H4 (cell line): ENCODE measurements at places on chromosomes 12 and 14.

GRCh38 chr12:95116341-95116740, 42.9 kb upstream of the NR2C1 start:
- DNase-seq, result no peak

GRCh38 chr12:116055895-116056607, 221.4 kb downstream of the MED13L start:
- no peak for DNase-seq

DNA sequence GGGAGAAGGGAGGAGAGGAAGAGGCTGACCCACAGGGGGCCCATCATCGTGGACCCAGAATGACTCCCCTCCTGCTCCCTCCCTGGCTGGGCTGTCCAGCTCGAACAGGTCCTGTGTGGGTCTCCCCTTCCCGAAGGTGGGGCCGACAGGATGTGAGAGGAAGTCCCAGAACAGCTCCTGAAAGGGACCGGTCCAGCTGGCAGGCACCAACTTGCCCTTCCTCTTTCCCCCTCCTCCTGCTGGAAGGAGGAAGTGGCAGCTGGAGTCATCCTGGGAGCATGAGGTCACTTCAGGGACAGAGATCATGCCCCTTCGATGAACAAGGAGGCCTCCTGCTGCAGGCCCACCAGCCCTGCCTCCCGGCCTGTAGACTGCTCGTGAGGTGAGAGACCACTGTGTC, 35.0 kb upstream of the BEGAIN start:
- DNase-seq, result no peak

DNA sequence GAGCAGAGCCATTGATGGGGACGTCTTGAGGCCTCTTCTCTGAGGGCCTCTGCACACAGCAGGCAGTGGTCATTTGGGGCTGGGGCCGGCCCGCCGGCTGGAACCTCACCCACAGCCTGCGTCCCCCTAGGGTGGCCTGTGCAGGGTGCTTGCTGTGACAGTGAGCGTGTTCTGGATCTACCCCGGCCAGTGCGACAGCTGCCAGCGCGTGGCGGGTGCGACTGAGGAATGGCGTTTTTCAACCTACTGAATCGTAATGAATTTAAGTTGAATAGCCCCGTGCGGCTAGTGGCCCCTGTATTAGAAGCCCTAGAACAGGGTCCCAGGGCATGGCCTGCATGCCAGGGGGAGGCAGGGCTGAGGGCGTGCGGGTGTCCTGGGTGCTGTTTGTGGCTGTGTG, 13.8 kb downstream of the RFLNA start:
- DNase-seq, result no peak

DNA sequence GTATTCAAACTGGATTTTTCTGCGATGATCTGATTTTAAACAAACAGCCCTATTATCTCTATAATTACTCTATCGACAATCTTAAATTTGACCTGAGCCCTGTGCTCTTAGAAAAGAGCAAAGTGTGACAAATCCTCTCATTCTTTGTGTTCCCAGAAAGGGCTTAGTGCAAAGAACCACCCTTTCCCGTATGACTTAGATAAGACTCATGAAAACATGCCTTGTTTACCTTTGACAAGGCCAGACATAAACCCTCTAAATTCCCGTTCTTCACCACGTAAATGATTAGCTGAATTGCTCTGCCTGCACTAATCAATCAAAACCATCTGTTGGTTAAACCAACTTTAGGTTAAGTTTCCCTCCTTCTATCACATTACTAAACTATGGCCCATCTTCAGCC, 285.7 kb upstream of the SEL1L start:
- no peak for DNase-seq

DNA sequence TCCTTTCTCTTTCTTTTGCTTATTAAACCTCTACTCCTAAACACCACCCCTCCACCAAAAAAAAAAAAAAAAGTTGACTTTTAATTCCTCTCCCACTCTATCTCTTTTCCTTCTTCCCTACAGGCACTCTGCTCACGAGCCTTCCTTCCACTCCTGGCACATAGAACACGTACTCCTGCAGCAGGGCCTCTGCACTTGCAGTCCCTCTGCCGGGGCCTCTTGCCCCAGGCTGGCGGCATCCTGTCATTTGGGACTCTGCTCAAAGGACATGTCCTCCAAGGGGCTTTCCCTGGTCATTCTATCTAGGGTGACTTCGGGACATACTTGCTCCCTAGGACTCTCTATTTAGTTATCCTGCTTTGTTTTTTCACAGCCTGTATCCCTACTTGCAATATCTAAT, 7.7 kb downstream of the FOS start:
- no peak for DNase-seq

GRCh38 chr12:122018457-122018856, 3.2 kb upstream of the BCL7A start:
- no peak for DNase-seq

GRCh38 chr14:38124506-38124905, 83.2 kb upstream of the SSTR1 start:
- no peak for DNase-seq

- no peak for DNase-seq
Measured at GRCh38 chr12:129827866-129828384, 75.9 kb downstream of the TMEM132D start.

GRCh38 chr12:88063375-88063774, 34.2 kb upstream of the C12orf50 start:
- DNase-seq, result no peak

GRCh38 chr12:12503384-12504078, 59.1 kb downstream of the DUSP16 start:
- DNase-seq, result no peak

- peak; percentile 56 for DNase-seq
Measured at GRCh38 chr14:50399251-50400032, 2.8 kb upstream of the CDKL1 start.

GRCh38 chr12:55074806-55075205, 51.4 kb upstream of the OR9K2 start:
- DNase-seq, result no peak

GRCh38 chr12:132148368-132149045, 4.2 kb downstream of the NOC4L start:
- DNase-seq, result no peak

- DNase-seq, result no peak
Measured at GRCh38 chr14:72604133-72604532, 289.8 kb downstream of the DPF3 start.

DNA sequence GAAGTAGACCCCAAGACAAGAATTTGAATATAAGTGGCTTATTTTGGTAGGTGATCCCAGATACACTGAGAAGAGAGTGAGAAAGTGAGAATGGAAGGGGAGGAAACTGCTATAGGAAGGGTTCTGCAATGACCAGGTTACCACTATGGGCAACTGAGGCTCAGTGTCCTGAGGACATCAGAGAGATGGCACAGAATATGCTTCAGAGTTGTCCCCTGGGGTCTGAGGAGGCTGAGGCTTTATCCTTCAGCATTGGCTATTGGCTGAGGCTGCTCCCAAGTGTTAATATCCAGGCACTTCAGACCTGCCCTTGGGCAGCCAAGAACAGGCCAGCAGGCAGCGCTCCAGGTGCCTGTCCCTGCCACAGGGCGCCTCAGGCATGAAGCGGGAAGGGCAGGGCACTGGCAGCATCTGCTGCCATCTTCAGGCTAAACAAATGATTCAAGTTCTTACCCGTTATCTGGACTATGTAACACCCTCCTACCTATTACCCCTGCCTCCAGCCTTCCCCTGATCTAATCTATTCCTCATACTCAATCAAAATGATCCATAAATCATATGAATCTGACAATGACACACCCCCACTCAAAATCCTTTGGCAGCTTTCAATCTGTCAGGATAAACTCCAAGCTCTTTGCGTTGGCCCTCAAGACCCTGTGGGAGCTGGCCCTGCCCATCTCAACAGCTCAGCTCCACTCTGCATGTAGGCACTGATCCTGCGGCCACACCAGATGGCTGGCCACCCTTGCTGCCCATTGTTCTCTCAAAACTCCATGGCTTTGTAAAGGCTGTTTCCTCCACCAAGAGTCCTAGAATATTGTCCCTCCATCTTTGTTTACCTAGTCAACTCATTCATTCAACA, 42.4 kb downstream of the CKAP4 start:
- peak; percentile 39 for DNase-seq

GRCh38 chr14:53331921-53332320, 178.8 kb upstream of the DDHD1 start:
- no peak for DNase-seq

DNA sequence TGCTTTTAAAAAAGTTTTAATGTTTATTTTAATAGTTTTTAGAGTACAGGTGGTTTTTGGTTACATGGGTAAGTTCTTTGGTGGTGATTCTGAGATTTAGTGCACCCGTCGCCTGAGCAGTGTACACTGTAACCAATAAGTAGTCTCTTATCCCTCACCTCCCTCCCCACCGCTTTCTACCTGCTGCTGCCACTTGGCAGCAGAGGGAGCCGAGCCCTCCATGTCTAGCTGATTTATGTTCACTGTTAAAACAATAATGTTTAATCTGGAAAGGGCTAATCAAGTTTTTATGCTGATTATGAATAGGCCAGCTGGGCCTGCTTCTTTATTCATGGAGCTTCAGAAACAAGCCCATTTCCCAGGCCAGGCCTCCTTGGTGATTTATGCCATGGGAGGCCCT, 73.1 kb downstream of the ADCK1 start:
- DNase-seq, result no peak

GRCh38 chr14:92507174-92507768, 6.3 kb upstream of the RIN3 start:
- DNase-seq, result no peak

GRCh38 chr12:128712622-128713021, 111.1 kb downstream of the SLC15A4 start:
- DNase-seq, result no peak

GRCh38 chr12:124592481-124593160, 25.2 kb upstream of the NCOR2 start:
- DNase-seq, result no peak

GRCh38 chr12:79686171-79686570, 4.6 kb downstream of the PAWR start:
- no peak for DNase-seq

DNA sequence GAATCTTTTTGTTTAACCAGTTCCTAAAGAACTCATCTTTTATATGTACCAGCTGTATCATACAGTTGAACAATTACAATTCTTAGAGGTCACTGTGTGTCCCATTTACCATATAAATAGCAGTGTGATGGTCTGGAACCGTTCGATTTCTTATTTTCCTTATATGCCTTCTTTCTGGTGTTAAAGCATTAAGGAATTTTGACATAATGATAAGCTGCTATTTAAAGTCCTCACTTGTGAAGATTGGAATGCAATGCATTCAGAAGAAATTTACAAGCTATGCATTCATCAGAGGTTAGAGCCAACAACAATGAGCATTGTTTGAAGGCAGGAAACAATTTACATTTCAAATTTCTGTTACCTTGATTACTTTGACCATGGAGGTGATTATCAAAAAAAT, 80.0 kb upstream of the PRICKLE1 start:
- no peak for DNase-seq

DNA sequence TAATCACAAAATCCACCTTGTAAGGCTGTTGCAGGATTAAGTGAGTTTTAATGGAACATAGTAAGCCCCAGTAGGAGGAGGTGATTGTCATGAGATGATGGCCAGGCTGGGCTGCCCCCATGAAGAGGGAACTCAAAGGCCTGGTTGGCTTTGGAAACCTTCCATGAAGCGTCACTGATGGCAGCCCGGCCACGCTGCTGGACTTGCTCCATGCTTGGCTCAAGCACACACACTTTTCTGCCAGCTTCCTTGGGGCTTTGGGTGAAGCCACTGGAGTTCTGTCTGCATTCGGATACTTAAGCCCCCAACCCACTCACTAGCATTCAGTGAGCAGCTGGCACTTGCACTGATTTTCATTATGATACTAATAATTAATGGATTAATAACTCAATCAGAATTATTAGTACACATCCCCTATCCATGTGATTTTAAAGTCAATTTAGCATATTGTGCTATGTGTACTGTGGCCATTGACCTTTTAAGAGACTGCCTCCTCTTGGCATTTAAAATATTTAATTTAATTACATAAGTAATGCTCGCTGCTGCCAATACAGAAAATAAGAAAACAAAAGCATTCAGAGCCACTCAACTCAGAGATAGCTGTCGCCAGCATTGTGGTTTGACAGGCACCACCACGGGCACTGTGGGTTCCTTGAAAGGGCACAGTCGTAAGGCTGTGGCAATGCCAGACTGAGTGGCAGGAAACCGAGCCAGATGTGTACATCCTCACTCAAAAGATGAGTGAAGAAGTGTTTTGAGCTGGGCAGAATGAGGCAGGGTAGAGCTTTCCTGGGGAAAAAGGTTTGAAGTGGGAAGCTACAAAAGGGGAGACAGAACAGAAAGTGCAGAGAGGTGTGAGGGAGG, 15.9 kb downstream of the KRT85 start:
- no peak for DNase-seq

DNA sequence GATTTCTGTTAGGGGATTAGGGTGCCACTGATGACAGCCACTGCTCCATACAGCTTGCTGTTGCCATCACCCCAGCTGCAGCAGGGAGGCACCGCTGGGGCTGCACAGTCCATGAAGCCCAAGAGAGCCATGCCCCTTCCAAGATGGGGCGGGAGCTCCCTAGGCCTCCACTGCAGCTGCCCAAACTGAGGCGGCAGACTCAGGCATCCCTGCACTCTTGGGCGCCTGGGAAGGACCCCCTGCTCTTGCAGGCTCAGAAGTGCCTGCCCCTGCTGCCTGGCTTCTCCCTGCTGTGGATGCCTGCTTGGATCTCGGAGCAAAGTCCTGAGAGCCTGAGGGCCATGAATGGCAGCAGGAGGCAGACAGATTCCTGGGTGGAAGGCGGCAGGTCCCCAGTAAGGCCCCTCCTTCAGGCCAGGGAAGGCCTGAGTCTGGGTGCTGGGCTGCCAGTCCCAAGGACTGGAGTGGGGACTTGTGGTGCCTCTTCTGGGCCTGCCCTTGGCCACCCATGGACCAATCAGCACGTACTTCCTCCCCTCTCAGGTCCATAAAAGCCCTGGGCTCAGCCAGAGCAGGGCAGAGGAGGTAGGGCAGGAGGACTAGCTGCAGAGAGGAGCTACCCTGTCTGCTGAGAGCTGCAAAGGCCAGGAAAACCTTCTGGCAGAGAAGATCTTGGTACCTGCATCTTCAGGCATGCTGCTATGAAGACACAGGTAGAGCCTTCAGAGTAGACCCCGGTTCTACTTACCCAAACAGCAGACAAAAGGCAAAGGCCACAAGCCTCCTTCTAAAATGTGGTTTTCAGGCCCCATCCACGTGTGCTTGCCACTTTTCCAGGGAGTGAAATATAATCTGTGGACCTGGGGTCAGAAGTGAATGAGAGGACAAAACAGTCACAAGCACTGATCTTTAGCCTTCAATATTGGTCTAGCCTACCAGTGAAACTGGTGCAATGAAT, 30.0 kb upstream of the STK38L start:
- DNase-seq, result no peak

GRCh38 chr14:50321009-50321660, 9.0 kb downstream of the DMAC2L start:
- DNase-seq, result peak; percentile 91

- DNase-seq, result no peak
Measured at GRCh38 chr12:108313606-108314351, 25.3 kb downstream of the CMKLR1 start.
